ENCODE measurements at places on chromosomes 3 and 15.
A peak's percentile ranks its signal among the peaks of the same experiment; 100 is the strongest.

- no peak for DNase-seq
Measured at GRCh38 chr15:51936105-51936478, 35.5 kb downstream of the LEO1 start.

GRCh38 chr3:74338998-74339397 is 275.5 kb downstream of the CNTN3 start:
- no peak for DNase-seq

- no peak for DNase-seq
Measured at GRCh38 chr3:149000206-149000745, 8.9 kb downstream of the GYG1 start.

DNA sequence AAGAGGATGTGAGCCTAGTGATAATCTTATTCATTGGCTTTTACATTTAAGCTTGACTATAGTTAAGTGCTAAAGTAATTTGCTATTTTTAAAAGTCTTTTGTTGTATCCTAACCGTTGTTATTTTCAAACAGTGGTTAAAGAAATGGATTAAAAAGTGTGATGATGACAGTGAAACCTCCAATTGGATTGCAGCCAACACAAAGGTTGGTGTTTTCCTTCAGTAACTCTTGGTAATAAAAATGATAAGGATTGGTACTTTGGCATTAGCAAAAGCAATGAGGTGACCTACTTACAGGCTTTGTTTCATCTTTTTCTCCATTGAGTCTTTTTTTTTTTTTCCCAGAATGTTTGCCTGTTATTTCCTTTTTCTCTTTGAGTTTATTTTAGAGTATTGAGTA is 87.5 kb upstream of the GOLGA6B start:
- no peak for DNase-seq

- no peak for DNase-seq
Measured at GRCh38 chr15:73171711-73172110, 119.4 kb downstream of the NEO1 start.

- no peak for DNase-seq
Measured at GRCh38 chr3:100471444-100471843, 21.0 kb upstream of the TMEM45A start.

GRCh38 chr3:133758964-133759739 is 13.0 kb downstream of the TF start:
- DNase-seq, result no peak

GRCh38 chr15:99993262-99993661 is 260.0 kb upstream of the LYSMD4 start:
- DNase-seq, result no peak

- no peak for DNase-seq
Measured at GRCh38 chr3:153343988-153344782, 182.2 kb downstream of the RAP2B start.

DNA sequence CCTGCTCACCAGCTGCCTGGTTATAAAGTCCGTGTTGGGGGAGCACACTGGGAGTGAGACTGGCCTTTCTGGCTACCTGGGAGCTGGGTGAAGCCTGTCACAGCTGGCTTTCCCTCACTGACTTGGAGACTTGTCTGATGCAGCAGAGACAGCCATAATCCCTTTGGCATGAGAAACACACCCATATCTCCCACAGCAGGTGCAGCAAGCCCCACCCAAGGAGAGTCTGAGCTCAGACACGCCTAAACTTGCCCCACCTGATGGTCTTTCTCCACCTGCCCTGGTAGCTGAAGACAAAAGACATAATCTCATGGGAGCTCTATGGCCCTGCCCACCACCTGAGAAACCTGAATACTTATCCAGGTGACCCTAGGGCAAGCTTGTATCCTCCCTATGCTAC is 54.8 kb downstream of the NMD3 start:
- no peak for DNase-seq

DNA sequence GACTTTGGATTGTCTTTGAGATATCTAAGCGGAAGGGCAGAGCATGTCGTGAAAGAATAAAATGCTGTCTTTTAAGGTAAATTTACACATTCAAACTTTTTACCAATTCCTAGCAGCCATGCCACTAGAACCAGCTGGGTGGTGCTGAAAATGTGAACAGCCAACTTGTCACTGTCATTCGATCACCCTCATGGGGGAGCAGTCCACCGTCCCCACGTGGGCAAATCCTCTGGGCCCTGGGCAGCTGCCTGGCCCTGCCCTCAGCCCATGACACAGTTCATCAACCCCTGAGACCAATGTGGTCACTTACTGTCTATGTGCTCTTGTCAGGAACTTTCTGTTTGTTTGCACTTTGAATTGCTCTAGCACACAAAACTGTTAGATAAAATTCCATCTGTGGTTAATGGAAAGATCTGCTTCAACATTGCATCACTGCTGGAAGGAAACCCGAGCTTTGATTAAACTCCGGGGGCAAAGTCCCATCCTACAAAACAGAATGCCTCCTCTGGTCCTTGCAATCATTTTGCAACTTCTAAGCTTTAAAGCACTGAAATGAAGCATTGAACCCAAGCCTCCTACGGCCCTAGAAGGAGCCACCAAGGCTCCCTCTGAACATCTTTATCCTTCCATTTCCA is 50.1 kb downstream of the PCSK6 start:
- peak; percentile 32 for DNase-seq

DNA sequence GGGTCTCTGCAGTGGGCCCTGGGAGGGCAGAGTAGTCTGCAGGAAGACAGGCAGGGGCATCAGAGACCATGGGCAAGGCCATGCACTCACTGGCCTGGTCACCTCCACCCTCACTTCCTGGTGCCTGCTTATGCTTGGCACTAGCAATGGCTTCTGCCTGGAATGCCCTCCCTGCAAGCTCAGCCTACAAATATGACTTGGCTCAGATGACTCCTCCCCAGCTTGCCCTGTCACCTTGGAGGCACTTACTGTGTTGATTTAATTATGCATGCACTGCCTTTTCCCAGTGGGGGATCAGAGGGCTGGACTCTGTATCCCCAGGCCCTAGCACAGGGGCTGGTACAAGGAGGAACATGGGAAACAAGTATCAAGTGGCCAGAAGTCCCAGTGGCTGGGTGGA is 7.8 kb downstream of the C3orf18 start:
- DNase-seq, result peak; percentile 28

DNA sequence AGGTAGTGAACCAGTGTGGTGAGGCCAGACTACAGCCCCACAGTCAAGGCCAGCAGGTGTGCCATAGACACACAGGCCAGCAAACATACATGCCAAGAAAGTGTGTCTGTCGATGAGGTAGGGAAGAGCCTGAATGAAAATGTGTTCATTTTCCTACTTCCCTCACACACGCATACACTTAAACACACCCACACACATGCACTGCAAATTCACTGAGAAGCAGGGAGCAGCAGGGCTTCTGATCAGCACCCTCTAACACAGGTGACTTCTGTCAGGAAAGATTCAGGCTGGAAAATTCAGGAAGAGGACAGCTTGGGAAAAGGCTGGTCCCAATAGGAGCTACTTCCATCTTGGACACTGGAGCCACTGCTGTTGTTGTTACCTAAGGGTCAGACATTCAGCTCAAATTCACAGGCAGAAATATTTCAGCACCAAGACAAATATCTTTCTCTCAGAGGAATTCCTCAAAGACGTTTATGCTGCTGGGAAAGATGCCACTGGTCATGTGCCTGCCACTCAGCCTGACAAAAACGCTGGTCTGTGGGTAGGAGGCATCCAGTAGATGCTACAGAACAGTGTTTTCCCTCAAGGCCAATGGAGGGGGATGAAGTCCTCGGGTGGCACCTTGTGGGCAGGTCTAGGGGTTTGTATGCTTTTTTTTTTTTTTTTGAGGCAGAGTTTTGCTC is 40.9 kb upstream of the LARS2 start:
- peak; percentile 18 for DNase-seq

- no peak for DNase-seq
Measured at GRCh38 chr3:10546820-10547263, 41.5 kb upstream of the ATP2B2 start.

DNA sequence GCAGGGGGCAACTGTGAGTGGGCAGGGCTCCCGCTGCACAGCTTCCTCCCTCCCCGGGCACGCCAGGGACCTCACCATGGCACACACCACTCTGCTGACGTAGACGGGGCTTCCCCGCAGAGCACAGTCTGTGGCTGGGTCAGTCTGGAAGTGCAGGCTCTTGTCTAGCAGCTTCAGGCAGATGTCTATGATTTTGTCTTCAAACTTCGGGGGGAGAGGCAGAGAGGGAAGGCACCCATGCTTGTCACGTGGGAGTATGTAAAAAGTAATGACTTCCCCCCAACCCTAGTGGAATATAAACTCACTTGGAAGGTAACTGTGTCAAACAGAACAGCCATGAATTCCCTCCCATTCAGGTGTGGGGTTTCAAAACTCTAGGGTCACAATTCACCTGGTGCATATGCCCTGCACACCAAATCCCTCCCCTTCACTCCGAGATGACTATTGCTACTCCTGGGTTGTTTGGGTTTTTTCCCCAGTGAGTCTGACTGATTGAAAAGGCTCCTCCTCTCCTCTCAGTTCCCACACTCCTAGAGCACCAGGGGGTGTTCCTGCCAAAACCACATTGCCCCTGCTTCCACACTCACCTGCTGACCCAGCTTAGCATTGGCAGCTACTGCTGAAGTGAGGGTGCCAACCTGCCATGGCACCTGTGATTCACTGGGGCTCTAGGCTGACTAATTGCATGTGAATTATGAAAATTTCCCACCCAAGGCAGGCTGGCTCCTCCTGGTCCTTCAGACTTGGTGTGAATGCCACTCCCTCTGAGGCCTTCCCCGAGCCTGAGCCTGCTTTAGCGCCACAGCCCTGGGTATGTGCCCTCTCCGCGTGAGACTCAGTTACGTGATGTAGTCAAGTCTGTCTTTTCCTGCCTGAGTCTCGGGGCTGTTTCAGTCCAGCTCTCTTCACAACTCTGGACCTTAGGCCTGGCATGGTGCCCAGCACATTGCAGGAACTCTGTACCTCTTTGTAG is 13.0 kb downstream of the TGM5 start:
- DNase-seq, result no peak

DNA sequence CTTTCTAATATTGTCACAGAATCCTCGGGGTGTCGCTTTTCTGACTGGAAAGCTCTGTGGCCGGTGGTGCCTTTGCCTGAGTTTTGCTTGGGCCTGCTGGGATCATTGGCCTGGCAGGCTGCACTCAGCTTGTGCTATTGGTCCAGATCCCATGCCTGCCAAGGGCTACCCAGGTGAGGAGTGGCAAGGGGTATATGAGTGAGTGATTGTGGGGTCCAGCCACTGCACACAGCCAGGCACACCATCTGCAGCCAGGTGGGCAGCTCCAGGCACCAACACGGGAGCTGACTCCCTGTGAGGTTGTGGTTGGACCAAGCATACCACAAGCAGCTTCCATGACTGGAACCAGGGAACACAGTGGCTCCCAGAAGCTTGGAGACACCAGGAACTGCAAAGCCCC is 557.2 kb downstream of the SI start:
- DNase-seq, result no peak

DNA sequence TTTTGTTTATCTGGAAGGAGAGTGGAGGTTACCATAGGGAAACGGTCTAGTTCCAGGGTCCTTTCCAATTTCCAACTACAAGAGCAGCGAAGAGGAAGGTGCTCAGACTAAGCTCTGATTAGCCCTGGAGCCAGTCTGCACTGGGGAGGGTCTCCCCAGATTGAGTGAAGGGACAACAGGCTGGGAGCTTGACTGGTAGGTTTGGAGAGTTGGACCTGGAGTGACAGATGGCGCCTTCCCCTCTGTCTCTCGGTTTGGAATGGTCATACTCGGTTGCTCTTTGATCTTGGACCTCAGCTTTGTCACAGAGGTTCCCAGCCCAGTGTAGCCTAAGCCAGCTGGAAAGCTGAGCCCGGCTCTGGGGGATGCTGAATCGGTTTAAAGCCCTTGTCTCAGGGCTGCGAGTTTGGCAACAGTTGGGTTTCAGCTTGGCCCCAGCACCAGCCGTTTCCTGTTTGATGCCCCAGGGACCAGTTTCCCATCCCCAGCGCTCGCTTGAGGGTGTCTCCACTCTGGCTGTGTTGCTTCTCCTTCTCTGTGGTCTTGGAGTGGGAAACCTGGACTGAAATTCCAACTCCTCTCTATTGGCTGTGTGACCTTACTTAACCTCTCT is 53.1 kb upstream of the ULK4 start:
- peak; percentile 46 for DNase-seq

DNA sequence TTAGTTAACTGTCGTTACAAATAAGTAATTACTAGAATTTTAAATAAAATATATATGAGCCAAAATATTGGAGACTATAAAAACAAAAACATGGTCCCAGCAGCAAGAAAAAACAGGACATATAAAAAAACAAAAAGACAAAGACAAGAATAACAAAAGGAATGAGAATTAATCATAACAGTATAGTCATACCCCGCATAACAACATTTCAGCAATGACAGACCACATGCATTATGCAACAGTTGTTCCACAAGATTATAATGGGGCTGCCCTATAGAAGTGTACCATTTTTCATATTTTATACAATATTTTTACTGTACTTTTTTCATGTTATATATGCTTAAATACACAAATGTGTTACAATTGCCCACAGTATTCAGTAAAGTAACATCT is 5.6 kb downstream of the HLTF start:
- peak; percentile 4 for DNase-seq

GRCh38 chr3:30319713-30320112 is 286.7 kb upstream of the TGFBR2 start:
- peak; percentile 52 for DNase-seq
